ENCODE measurements at places on chromosomes 6 and 20.

DNA sequence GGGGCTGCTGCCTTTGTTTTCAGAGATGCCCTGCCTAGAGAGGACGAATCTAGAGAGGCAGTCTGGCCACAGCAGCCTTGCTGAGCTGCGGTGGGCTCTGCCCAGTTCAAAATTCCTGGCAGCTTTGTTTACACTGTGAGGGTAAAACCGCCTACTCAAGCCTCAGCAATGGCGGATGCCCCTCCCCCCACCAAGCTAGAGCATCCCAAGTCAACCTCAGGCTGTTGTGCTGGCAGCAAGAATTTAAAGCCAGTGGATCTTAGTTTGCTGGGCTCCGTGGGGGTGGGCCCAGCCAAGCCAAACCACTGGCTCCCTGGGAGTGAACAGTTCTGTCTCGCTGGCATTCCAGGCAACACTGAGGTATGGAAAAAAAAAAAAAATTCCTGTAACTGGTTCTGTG is 970.9 kb downstream of the TBC1D32 start:
- no peak for DNase-seq

- no peak for DNase-seq
Measured at GRCh38 chr20:6611911-6612605, 155.4 kb upstream of the BMP2 start.

GRCh38 chr20:11331096-11331495 is 586.6 kb upstream of the BTBD3 start:
- no peak for DNase-seq

DNA sequence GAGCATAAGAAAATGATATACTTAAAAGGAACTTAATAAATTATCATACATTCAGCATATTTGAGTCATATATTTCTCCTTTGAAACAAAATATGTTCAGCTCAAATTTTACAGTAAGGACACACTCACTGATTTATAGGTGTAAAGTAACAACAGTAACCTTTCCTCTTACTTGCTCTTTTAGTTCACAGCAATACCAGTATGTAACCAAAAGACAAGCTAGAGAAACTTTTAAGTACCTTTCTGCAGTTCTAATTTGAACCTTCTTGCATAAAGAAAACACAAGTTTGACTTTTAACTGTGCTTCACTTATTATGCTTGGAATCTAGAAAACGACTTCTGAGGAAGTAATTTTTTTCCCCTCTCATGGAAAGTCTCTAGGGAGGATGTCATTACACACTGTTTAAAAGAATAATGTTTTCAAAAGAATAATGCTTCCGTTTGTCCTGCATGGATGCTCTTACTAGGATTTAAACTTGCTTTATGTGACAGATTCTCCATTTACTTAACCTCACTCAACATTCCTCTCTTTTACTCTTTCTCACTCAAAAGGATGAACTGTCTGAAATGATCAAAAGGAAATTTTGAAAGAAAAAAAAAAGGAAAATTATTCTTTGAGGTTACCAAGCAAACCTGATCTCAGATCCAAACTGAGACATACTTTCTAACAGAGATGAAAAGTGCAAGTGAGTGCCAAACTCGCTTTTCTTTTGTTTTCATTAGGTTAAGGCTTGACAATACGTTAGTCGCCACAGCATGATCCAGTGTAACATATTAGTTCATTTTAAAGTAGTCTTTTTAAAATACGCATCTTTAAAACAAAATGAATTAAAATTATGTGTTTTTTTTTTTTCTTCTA is 22.4 kb upstream of the CALHM6 start:
- no peak for DNase-seq

- DNase-seq: no peak
Measured at GRCh38 chr6:47535316-47536225, 58.0 kb downstream of the CD2AP start.

DNA sequence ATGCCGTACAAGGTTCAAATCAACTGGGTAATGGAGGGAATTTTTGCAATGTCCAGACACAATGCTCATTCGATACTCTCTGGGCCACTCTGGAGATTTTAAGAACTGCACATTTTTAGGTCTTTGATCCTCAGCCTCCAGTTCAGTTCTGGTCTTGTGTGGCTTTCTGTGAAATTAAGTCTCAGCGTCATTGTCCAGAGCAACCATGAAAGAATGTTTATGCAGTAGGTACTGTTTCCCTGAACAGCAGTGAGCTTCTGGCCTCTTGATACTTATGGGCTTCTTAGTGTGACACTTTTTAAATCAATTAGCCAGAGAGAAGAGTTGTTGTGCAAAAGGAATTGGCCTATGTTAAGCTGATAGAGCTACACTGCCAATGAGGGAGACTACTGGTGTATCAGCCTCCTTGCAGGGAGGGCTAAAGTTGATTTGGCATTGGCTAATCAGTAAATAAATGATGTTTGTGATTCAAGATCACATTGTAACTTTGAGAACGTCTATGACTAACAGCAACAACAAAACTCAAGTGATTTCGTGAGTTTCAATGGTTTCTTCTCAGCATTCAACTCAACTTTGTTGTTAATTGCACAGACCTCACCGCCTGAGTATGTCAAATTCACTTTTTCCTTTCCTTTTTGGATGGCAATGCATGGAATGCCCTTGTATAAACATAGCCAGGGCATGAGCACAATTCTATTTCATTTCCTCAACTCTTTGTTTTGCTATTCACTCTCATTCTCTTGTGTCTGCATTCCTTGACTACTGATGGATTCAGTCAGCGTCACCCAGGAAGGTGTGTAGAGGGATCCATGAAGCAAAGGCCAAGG is 85.1 kb downstream of the GJA1 start:
- DNase-seq: no peak

- DNase-seq: no peak
Measured at GRCh38 chr20:52540509-52540908, 348.9 kb upstream of the ZFP64 start.

DNA sequence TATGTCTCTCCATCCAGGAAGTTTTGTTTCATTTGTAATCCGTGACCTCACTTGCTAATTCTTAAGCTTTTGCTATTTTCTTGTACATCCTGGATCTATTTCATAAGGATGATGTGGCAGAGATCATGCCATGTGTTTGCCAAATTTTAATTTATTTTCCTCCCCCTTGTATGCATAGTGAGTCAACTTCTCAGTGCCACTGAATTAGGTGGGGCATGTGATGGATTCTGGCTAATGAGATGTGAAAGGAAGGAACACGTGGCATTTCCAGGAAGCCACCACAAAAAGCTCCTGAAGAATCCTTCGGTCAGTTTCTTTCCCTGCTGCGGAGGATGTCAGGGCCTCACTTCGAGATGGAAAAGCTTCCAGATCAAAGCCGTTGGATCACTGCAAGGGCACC is 86.2 kb upstream of the PRL start:
- DNase-seq: no peak

- DNase-seq: no peak
Measured at GRCh38 chr6:137638926-137639706, 144.9 kb upstream of the OLIG3 start.

DNA sequence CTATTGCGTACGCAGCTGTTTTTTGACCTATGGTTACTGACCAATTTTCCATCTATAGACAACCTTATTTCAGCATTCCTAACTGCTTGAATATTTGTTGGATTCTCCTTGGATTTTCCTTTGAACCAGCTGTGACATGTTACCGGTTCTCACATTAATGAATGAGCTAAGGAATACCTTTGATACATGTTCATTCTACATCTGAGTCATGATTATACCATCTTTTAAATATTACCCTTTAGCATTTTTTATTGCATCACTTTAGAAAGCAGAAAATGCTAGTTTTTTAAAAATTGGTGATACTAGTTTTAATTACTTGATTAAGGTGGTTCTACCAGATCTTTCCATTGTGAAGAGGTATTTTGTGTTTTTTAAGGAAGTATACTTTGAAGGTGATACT is 1.9 kb upstream of the IGF2R start:
- DNase-seq: no peak

DNA sequence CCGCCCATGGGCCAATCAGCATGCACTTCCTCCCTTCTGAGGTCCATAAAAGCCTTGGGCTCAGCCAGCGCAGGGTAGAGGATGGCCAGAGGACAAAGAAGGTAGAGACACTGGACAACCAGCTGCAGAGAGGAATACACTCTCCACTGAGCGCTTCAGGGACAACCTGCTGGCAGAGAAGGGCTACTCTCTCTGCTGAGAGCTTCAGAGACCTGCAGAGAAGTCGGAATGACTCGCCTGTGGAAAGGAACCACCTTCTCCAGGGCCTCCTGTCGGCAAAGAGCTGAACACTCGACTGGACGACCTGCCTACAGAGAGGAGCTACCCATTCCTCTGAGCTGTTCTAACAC is 31.4 kb upstream of the SLA2 start:
- DNase-seq: no peak

GRCh38 chr20:5156675-5157448 is 30.1 kb downstream of the CDS2 start:
- DNase-seq: no peak

DNA sequence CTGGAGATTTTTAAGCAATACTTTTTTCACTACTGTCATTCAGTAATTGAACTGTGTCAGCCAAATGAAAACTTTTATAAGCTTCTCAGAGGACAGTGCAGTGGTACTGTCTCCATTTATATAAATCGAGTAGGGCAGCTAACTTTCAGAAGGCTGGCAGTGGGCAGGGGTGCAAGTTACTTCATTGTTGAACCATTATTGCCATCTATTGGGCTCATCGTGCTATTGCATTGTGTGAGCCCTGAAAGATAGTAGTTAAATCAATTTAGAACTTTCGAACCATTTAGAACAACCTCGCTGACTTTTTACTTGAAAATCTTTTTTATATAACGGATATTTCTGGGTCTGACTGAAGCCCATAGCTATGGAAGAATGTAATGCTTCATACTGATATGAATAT is 347.8 kb upstream of the PLCB4 start:
- DNase-seq: no peak

DNA sequence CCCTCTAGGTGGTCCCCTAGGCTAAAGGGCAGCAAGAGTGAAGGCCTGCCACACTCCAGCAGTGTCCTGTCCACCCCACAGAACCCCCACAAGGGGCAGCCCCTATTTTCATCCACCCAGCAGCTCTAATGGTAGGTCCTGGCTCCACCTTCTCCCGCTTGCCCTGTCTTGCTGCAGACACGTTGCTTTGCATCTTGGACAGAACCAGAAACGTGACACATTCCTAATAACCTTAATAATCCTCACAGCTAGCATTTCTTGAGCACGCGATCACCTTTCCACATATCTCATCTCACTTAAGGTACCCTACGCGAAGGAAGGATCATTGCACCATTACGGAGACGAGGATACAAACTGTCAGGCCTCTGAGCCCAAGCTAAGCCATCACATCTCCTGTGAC is 11.7 kb upstream of the SLC22A23 start:
- no peak for DNase-seq

- DNase-seq: no peak
Measured at GRCh38 chr6:133756078-133756695, 132.7 kb upstream of the TCF21 start.
